ENCODE measurements at places on chromosomes 2 and 18.

- peak; percentile 35 for DNase-seq
Observed at GRCh38 chr2:170813611-170814532, 2.8 kb upstream of the GAD1 start.

- DNase-seq = peak; percentile 71
Observed at GRCh38 chr2:12507295-12507694, 209.4 kb upstream of the TRIB2 start.

DNA sequence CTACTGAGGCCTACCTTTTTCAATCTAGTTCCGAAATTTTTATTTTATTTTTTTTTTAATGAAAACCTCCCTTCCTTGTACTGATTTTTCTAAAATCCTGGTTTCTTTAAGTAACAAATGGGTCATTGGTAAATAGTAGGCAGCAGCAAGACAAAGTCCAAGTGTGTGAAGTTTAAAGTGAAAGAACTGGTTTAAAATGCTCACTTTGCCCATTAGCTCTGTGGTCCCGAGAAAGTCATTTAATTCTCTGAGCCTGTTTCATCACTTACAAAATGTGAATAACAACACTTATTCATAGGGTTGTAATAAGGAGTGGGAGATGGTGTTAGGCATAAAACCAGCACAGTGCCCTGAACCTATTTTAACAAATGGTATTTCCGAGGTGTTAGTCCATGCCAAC lies 426.2 kb downstream of the ERBB4 start:
- no peak for DNase-seq

GRCh38 chr2:74205596-74205995 lies 7.2 kb downstream of the MTHFD2 start:
- no peak for DNase-seq

DNA sequence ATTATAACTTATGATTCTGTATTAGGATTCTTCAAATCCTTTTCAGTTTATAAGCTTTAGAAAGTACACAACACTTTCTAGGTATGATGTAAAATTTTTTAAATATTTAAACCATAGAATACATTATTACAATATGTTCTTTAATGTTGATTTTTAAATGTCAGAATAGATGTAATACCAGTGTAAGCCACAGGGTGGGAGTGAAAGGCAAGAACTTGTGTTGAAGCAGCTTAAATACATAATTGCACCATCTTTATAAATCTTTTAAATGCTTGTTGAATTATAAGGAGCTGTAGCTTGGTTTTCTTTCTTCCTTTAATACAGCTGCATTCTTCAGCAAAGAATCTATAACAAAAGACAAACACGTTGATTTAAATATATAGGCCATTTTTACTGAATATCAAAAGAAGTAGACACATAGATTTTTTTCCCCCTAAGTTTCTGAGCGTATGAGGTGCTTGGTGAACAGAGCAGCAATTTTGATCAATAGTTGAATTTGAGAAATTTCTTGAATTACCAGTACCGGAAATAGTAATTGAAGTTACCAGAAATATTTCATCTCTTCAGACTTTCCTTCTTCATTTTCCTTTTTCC lies 63.0 kb downstream of the TANK start:
- DNase-seq = no peak

- DNase-seq = no peak
Observed at GRCh38 chr2:45884126-45884525, 232.7 kb downstream of the PRKCE start.

DNA sequence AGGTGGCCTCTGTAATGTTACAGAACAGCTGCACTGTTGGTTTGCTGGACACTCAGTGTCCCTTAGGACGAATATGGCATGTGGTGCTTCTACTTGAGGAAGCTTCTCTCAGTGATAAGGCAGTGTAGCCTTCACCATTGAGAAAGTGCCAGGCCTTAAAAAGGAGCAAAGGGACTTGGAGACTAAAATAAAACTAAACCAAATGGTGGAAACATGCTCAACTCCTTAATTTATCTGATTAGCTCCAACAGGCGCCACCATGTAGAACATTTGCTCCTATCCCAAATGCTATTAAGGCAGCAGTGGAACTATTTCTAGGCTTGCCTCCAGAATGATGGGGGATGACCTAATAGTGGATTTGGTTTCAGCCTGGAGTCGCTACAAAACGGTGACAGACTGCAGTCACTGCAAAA lies 77.5 kb upstream of the MYL1 start:
- no peak for DNase-seq

DNA sequence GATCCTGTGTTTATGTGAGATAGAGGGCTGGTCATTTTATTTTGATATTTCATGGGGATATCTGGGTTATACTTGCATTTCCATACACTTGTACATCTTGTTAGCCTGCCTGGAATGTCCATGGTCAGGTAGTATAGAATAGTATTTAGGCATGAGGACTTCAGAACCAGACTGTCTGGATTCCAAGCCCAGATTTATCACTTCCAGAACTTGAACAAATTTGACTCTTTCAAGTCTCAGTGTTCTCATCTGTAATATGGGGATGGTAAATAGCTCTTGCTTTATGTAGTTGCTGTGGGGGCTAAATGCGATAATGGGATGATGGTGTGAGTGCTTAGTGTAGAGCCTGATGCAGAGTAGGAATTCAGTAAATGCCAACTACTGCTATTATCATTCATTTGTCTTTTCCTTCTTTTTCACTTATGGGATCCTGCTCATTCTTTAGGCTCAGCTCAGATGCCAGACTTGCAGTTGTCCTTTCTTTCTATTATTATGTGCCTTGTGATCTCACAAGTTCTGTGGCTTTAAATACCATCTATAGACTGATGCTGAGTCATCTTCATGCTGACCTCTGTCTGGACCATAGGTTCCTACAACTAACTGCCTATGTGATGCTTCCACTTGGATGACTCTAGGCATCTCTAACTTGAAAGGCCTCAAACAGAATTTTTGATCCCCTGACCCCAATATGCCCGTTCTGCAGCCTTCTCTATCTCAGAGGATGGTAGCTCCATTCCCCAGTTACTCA lies 67.4 kb downstream of the POLE4 start:
- DNase-seq = peak; percentile 22

- DNase-seq = no peak
Observed at GRCh38 chr2:86783615-86784339, 6.9 kb downstream of the CD8A start.

GRCh38 chr2:238884122-238884811 lies 36.4 kb downstream of the TWIST2 start:
- DNase-seq = no peak

- peak; percentile 99 for DNase-seq
Observed at GRCh38 chr2:18299423-18300212, 260.8 kb downstream of the RDH14 start.

DNA sequence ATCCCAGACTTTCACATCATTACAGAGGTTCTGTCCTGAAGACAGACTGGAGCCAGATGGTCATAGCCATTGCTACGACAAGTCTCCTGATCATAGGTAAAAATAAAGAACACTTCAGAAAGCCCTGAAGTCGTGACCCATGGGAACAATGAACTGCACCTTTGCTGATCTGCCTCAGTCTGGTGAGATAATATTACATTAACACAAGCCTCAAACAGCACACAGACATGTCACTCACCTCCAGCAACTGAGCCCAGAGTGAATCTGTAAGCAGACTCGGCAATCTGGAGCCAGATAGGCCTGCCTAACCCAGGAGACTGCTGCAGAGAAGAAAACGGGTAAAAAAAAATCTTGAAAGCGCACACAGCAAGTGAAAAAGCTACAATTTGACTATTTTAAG lies 79.2 kb downstream of the SLC25A12 start:
- DNase-seq = no peak

DNA sequence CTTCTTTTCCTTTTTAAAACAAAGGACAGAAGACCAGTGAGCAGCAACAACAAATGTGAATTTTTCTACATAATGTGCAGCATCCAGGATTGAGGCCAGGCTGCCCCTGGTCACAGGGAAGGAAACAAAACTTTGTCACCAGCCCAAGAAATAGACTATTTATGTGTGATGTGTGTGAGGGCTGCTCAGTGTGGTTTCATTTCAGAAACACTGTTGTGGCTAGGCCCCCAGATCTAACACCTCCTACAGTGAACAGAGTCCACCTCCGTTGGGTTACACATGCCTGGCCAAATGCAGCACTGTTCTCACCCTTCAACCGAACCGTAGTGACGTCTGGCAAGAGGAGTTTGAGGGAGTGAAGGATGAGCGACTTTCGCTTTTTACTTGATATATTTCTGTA lies 146.3 kb upstream of the RIOK3 start:
- DNase-seq = no peak

GRCh38 chr2:241334813-241335212 lies 19.1 kb downstream of the SEPTIN2 start:
- DNase-seq = no peak

GRCh38 chr2:11145350-11145749 lies 9.9 kb upstream of the SLC66A3 start:
- no peak for DNase-seq

Data from astrocyte (in vitro differentiated cells and primary cell).